ENCODE measurements at places on chromosomes 6 and 20.

DNA sequence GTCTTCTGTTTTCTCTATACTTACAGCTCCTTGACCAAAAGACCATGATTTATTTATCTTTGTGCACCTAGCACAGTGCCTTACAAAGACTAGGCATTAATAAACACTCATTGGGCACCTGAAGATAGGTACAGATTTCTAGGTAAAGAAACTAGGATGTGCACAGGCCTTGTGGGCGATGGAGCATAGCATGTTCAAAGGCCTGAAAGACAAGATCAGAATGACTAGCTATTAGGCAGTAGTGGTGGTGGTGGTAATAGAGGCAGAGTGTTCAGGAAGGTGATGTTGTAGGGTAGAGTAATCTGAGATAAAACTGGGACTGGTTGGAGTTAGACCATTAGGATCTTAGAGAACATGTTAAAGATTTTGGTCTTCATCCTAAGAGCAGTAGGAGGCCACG, 3.9 kb downstream of the TXLNB start:
- no peak for DNase-seq

- no peak for DNase-seq
Observed at GRCh38 chr6:162181741-162182401, 545.7 kb downstream of the PRKN start.

DNA sequence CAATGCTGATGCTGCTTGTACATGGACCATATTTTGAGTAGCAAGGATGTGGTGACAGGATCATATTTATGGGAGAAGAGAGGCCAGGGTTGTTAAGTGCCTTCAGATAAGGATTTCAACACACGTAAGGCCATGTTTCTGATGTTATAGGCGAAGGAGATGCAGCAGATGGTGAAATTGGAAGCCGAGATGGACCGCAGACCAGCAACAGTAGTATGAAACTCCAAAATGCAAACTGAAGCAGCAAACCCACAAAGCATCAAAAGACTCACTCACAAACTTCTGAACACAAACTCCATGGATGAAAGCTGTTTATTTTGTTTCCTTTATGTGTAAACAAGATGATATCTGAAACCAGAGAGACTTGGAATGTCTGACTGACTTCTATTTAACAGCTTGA, 35.6 kb upstream of the LAMP5 start:
- DNase-seq = no peak

- DNase-seq = no peak
Observed at GRCh38 chr20:47815866-47816265, 30.6 kb upstream of the SULF2 start.

DNA sequence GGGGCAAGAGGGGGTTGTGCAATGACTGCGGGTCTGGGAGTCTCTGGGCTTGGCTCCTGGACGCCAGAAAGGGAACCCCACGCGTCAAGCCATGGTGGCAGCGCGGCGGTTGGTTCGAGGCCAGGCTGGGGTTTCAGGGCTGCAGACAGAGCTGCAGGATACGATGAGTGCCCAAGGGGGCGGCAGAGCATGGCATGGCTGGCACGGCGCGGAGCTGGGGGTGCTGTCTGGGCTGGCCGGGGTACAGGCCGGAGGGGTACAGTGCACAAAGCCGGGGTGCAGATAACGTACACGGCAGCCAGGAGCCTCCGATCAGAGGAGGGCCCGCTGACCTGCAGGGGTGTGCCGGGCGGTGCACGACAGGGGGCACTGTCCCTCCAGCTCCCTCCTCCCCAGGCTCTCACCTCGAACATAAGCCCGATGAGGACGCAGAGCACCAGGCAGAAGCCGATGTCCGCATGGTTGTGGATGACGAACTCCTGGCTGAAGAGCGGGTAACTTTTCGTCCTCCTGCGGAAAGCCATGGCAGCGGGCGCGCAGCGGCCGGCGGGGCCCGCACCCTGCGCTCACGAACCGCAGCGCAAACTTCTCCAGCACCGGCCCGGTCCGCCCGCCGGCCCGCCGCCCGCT, 353 bp downstream of the TRAM2 start:
- DNase-seq = no peak

DNA sequence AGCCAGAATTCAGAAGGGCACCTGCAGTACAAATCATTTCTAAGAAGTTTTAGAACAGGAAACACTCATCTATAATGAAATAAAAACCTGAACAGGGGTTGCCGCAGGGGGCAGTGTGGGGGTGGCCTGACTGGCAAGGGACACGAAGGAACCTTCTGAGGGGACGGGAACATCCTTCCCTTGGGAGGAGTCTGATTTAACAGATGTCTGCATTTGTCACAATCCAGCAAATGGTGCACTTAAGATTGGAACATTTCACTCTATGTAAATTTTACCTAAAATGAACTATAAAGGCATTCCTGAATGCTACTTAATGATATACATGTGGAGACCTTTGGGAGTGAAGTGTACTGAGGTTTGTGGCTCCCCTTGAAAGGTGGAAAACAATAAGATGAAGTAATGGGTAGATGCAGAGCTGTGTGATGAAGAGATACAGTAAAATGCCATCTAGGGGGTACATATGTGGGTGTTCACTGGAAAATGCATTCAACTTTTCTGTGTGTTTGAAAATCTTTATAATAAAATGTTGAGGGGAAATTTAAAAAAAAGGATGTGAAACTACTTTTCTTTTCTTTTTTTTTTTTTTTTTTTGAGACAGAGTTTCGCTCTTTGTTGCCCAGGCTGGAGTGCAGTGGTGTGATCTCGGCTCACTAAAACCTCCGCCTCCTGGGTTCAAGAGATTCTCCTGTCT, 89.5 kb downstream of the SNX5 start:
- no peak for DNase-seq

DNA sequence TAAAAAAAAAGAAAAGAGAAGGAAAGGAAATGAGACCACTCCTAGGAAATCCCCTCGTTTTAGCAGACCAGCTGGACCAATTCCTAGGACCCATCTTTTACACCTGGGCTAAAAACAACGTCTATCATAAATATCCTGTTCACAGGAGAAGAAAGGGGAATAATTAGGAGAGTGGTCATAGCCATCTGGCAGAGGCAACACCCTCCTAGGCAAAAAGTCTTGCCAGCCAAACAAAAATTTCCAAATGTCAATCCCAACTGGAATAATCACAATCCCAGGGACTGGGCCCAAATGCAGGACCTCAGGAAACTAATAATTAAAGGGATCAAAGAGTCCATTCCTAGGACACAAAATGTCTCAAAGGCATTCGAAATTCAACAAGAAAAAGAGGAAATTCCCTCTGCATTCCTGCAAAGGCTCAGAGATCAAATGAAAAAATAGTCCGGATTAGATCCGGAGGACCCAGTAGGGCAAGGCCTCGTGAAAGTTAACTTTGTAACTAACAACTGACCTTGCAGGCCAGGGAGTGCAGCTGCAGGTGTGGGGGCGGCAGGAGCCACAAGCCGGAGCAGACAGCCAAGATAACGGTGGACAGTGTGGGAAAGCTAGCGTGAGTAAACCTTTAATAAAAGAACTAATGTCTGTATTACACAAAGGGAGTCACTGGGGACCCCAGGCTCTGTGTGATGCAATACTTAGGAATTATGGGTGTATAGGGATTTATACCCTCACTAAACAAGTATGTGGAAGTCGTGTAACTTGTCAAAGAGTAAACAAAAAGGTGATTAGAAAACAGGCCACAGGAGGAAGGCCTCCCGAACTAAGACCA, 11.7 kb downstream of the LCA5 start:
- DNase-seq = no peak

DNA sequence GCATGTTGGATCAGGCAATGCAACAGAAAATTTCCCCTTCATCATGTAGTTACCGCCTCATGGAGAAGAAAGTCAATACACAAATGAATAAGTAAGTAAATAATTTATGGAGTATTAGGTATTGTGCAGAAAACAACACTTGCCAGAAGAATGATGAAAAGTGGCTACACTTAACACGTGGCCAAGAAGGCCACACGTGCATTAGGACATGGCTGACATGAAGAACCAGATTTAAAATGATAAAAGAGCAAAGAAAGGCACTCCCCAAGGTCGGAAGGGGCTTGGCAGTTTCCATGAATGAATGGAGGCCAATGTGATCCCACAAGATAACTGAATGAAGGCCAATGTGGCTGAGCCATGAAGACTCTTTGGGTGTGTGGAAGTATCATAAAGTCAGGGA, 447.2 kb downstream of the DOK5 start:
- DNase-seq = no peak

DNA sequence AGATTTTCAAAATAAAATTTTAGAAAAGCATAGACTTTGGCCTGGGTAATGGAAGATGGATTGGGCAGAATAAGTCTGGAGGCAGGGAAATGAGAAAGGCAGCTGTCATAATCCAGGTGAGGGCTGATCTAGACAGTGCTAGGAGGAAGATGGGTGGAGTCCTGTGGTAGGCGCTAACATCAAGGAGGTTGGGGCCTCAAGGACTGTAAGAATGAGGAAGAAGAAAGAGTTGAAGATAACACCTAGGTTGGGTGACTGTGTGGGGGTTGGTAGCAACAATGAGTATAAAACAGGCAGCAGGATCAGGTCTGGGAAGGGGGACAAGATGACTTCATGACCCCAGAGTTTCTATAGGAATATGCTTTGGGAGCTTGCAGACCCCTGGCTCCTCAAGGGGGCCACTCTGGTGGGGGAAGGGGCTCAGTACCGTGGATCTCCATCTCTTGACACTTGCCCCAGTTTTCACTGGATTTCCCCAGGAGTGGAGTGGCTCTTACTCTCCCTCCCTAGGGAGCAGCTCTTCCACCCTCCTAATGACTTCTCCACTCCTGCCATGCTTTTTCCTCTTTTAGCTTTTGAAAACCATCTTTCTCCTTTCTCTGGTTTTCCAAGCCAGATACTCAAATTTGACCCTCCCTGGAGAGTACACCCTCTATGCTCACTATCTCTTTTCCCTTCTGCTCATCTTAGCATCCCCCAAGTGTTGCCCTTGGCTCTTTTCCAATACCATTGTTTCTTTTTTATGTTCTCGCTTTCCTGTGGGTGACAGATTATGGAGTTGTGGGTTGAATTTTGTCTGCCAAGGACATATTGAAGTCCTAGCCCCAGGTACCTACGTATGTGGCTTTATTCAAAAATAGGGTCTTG, 14.8 kb downstream of the TRIM31 start:
- DNase-seq = no peak

DNA sequence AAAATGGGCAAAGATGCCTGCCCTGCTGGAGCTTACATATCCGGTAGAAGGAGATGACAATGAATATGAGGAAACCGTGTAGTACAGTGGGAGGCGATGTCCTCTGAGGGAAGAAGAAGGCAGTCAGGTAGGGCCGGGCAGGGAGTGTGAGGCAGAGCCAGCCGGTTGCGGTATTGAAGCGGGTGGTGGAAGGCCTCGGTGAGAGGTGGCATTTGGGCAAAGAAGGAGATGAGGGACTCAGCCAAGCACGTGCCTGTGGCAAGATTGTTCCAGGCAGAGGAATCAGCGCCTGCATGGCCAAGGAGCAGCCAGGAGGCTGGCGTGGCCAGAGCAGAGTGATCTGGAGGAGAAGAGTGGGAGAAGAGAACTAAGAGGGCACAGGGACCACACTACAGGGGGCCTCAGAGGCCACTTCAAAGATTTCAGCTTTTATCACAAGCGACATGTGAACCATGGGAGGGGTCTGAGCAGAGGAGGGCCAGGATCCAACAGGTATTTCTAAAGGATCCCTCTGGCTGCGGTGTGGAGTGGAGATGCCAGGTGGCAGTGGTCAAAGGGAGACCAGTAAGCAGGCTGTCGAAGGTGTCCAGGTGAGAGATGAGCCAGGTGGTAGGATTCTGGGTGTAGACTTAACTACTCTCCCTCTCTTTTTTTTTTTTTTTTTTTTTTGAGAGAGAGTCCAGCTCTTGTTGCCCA, 13.8 kb downstream of the MDFI start:
- DNase-seq = no peak

DNA sequence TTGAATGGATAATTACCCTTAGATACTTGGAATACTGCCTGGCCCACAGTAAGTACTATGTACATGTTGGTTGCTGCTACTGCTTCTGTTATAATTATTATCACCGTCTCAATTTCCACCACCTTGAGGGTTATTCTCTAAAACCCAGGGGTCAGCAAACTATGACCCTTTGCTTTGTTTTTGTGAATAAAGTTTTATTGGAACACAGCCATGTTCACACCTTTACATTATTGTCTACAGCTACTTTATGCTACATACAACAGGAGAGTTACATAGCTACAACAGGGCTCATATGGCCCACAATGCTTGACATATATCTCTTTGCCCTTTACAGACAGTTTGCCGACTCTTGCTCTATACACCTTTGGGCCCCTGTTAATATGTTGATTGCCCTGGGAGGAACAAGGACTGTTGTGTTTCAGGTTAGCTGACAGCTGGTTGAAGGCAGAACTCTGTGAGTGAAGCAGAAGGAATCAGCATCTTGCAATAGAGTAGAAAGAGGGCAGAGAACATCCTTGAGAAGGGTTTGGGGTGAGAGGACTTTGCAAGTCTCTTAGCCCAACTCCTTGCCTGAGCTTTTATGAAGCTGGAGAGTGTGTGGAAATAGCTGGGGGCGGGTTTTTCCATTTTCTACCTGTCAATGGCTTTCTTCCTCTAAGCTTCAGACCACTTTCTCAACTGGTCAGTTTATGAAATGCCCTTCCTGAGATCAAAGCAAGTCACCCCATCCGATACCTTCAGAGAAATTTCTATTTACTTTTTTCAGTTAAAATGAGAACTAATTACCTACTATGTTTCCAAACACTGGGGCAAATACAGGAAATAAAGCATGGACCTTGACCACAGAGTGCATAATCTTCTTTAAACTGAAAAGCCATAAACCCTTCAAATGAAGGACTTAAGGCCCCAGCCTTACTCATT, 3.5 kb upstream of the MEP1A start:
- DNase-seq = no peak

- DNase-seq = peak; percentile 69
Observed at GRCh38 chr6:36441307-36441894, 1.3 kb downstream of the PXT1 start.

- DNase-seq = no peak
Observed at GRCh38 chr6:118668761-118669385, 17.5 kb upstream of the CEP85L start.

DNA sequence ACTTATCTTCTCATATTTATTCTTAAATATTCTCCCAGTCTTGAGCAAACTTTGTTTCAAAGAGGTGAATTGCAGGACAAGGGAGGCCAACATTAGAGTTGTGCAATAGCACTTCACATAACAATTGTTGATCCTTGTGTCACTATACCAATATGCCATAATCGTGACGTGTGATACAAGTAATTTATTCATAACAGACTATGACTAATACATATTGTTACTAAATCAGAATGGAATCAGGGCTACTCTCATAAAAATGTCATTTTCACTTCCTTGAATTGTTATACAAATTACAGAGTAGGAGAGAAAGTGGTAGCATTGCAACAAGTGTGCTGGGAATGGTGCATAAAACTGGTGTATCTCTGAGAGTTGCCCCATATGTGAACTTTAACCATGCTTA, 37.2 kb upstream of the PLCB1 start:
- DNase-seq = no peak

All from NCI-H187 (cell line).